ENCODE measurements at places on chromosomes 16 and 17. TPM values are rescaled to one million over a fixed set of nuclear protein-coding genes. Genes with fewer than 3 reads are reported as not detected.

Gene TTLL6
- total RNA-seq: not detected

Gene KRTAP4-6
- not detected for total RNA-seq

Gene KPNA2
- 338 TPM for total RNA-seq

Gene ABCA9
- not detected for total RNA-seq

- peak; percentile 71 for DNase-seq
Observed at GRCh38 chr17:29807520-29808361, 122.3 kb downstream of the SSH2 start.

GRCh38 chr17:46026166-46027047, 27.4 kb downstream of the STH start:
- no peak for DNase-seq

- DNase-seq: no peak
Observed at GRCh38 chr16:78609402-78610274, 510.2 kb downstream of the WWOX start.

- no peak for DNase-seq
Observed at GRCh38 chr16:7140899-7141298, 191.7 kb upstream of the RBFOX1 start.

GRCh38 chr17:45355087-45355486, 38.3 kb upstream of the MAP3K14 start:
- DNase-seq: no peak

- no peak for DNase-seq
Observed at GRCh38 chr17:50911450-50911849, 45.3 kb upstream of the TOB1 start.

GRCh38 chr17:6901086-6901485, 69.6 kb upstream of the TEKT1 start:
- no peak for DNase-seq

GRCh38 chr16:11901091-11901490, 14.7 kb downstream of the GSPT1 start:
- DNase-seq: no peak

- no peak for DNase-seq
Observed at GRCh38 chr17:75049057-75049456, 2.0 kb downstream of the KCTD2 start.

- no peak for DNase-seq
Observed at GRCh38 chr17:6800422-6801027, 24.5 kb downstream of the FBXO39 start.

GRCh38 chr17:68603656-68604055, 2.5 kb upstream of the FAM20A start:
- DNase-seq: no peak

- DNase-seq: no peak
Observed at GRCh38 chr17:6867849-6868248, 36.3 kb upstream of the TEKT1 start.

DNA sequence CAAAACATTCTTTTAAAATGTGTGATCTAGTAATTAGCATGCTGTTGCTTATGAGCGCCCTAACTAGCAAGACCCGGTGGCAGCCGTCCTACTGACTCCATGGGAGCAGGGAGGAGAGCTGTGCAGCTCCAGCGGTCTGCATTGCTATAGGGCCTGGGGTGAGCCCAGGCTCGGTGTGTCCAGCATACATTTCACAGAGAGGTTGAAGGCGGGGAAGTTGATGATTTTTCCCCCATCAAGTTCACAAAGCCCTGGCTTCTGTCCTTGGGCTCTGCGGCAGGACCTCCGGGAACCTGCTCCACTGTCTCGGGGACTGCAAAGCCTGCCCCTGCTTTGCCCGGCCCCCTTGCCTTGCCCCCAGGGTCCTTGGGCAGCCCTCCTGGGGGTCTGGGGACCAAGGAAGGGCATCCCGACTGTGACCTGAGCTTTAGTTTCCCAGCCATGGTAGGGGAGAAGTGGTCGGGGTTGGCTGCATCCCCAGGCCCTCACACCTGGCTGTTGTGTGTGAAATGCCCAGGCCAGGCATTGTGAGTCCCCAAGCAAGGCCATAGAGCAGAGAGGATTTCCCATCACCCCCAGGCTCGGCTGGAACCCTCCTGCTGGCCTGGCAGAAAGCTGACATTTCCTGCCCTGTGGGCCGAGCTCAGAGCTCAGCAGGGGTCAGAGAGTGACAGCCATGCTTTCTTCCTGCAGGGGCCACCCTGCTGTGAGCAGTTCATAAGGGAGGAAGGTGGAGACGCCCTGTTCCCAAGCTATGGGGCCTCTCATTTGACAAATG, 24.8 kb downstream of the KCNJ12 start:
- no peak for DNase-seq

DNA sequence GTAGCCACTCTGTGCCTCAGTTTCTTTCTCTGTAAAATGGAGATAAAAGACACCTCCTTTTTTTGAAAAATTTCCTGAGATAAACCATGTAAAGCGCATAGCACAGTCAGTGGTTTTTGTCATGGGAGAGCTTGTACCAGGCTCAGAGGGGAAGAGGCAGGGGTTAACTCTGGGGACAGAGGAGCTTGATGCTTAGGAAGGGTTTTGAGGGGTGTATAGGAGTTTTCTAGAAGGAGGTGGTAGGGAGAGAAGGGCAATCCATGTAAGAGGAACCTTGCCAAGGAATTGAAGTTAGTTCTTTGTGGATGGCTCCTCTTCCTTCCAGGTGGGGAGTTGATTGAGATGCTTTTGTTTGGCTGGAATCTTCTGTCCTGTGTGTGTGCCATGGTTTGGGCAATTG, 131.9 kb upstream of the GSE1 start:
- DNase-seq: no peak

GRCh38 chr16:22624038-22624799, 113.5 kb downstream of the NPIPB5 start:
- DNase-seq: no peak

DNA sequence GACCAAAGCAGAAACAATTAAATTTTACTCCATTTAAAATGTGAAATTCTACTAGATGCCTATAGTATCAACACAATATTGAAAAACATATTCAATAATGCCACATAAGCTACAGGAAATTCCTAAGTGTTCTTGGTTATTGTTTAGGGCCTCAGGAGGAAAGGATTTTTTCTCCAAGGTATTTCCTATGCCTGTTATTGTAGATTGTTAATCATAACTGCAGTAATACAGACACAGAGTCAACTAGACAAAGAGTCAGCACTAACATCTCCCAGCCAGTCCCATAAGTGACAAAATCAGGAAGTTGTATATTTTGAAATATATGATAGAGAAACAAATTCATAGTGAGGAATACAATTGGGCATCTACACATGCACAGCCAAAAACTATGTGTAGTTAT, 782.7 kb upstream of the KIF2B start:
- no peak for DNase-seq

GRCh38 chr16:11410376-11411058, 65.3 kb downstream of the RMI2 start:
- DNase-seq: no peak

DNA sequence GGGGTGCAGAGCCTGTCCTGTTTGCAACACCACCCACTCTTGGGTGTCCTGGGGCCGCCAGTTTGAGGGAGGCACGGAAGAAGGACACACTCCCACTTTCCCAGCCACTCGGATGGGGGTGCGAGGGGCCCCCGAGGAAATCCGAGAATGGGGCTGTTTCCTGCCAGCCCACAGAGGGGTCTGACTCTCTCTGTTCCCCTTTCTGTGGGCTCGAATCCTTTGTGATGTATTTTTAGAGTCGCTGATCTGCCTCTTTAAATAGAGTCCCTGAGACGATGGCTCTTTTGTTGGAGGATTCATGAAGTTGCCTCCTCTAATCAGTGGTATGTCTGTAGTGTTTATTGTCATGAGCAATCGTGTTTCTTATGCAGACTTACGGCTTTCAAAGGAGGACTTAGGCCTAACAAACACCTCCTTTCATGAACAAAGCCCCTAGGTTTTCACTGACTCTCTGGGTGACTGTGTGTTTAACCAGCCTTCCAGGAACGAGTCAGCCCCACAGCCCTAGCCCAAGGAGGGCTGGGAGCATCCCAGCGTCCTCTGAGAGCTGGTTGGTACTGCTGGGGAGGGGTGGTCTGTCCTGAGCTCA, 29.1 kb downstream of the CIBAR2 start:
- DNase-seq: no peak

- no peak for DNase-seq
Observed at GRCh38 chr16:49699841-49700175, 156.1 kb downstream of the ZNF423 start.
